Prostate gland (tissue), 2 donors: ENCODE measurements at places on chromosomes 16 and 17. TPM values are rescaled to one million over a fixed set of nuclear protein-coding genes. Genes with fewer than 3 reads are reported as not detected.

HOXB6 gene
- total RNA-seq = 0.40 TPM

LGALS9 gene
- 16.7 TPM for total RNA-seq

CA10 gene
- not detected for total RNA-seq

GRCh38 chr17:49459401-49459984 lies 35.6 kb upstream of the NGFR start:
- DNase-seq = no peak
- H3K27me3 ChIP-seq = no peaks in the 10 kb centered on the region
- H3K36me3 ChIP-seq = no peaks in the 10 kb centered on the region
- no peaks in the 10 kb centered on the region for H3K4me1 ChIP-seq

DNA sequence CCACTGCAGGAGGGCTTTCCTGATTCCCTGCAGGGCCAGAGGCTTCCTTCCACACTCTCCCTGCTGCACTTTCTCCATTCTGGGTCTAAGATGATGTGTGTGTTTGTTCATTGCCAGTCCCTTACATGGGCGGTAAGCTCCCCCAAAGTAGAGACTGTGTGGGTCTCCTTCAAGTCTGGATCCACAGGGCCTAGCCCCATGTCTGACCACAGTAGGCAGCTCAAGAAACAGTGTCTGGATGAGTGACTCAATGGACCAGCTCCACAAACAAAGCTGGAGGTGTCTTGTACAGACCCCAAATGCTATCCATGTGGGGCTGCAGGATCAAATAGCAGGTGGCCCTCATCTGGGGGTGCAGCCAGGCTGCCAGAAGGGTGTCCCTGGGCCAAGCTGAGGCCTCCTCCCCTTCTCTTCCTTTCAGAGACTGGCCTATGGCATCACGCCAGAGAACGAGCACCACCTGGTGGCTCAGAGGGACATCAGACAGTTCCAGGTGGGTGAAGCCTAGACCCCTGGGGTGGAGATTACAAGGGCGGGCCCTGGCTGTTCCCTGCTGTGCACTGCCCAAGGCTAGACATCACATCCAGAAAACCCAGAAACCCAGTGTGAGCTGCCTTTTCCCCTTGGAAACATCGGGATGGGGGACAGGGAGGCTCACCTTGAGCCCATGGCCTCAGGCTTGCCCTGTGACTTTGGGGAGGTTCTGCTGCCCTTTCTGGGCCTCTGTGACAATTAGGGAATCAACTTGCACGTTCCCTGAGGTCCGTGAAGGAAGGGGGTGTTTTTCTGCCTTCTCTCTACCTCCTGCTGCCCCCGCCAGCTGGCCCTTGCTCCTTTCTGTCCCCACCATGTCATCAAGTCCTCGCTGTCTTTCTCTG lies 45.9 kb downstream of the SLC6A2 start:
- H3K27ac ChIP-seq = no peak overlapping the region
- no peak overlapping the region for H3K4me3 ChIP-seq
- DNase-seq = peak; percentile 32
- no peaks in the 10 kb centered on the region for H3K36me3 ChIP-seq
- H3K4me1 ChIP-seq = no peaks in the 10 kb centered on the region

- H3K4me1 ChIP-seq = no peaks in the 10 kb centered on the region
- DNase-seq = no peak
- no peak overlapping the region for H3K27ac ChIP-seq
- no peaks in the 10 kb centered on the region for H3K36me3 ChIP-seq
- H3K4me3 ChIP-seq = no peak overlapping the region
- peaks cover 6% of the 10 kb centered on the region for H3K27me3 ChIP-seq
Observed at GRCh38 chr17:79090443-79091225, 16.0 kb downstream of the ENGASE start.

DNA sequence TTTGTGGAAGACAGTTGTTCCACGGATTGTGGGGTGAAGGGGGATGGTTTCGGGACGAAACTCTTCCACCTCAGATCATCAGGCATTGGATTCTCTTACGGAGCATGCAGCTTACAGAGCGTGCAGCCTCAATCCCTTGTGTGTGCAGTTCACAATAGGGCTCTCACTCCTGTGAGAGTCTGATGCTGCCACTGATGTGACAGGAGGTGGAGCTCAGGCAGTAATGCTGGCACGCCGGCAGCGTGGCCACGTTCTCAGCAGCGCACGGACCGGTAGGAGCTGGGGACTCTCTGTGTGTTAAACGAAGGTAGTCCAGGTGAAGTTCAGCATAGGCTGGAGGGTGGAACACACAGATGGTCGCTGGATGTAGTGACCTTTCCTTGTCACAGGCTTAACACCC lies 37.8 kb downstream of the SEC14L1 start:
- no peak overlapping the region for H3K4me3 ChIP-seq
- H3K4me1 ChIP-seq = peaks cover 10% of the 10 kb centered on the region
- no peaks in the 10 kb centered on the region for H3K27me3 ChIP-seq

GRCh38 chr17:77498791-77499698 lies 358.3 kb downstream of the SEC14L1 start:
- H3K27ac ChIP-seq = no peak overlapping the region
- no peak for DNase-seq
- no peaks in the 10 kb centered on the region for H3K27me3 ChIP-seq
- H3K4me3 ChIP-seq = no peak overlapping the region
- H3K4me1 ChIP-seq = no peaks in the 10 kb centered on the region
- H3K36me3 ChIP-seq = no peaks in the 10 kb centered on the region
